ENCODE measurements at places on chromosomes 2 and 18. TPM values are rescaled to one million over a fixed set of nuclear protein-coding genes. Genes with fewer than 3 reads are reported as not detected.

IWS1 gene
- total RNA-seq: 12.1 TPM

CCDC88A gene
- total RNA-seq: 47.1 TPM

ALLC gene
- not detected for total RNA-seq

HOXD13 gene
- not detected for total RNA-seq

UGT1A10 gene
- under 0.01 TPM for total RNA-seq

COL6A3 gene
- 0.54 TPM for total RNA-seq

Data from hematopoietic multipotent progenitor cell (in vitro differentiated cells).